ENCODE measurements at places on chromosomes 4 and X. TPM values are rescaled to one million over a fixed set of nuclear protein-coding genes. Genes with fewer than 3 reads are reported as not detected.
A peak's percentile ranks its signal among the peaks of the same experiment; 100 is the strongest.

- H3K36me3 ChIP-seq = no peaks in the 10 kb centered on the region
- DNase-seq = no peak
- H3K27ac ChIP-seq = no peak overlapping the region
- no peaks in the 10 kb centered on the region for H3K27me3 ChIP-seq
Measured at GRCh38 chrX:87663421-87663820, 145.8 kb downstream of the KLHL4 start.

The DUX4 gene
- not detected for total RNA-seq

DNA sequence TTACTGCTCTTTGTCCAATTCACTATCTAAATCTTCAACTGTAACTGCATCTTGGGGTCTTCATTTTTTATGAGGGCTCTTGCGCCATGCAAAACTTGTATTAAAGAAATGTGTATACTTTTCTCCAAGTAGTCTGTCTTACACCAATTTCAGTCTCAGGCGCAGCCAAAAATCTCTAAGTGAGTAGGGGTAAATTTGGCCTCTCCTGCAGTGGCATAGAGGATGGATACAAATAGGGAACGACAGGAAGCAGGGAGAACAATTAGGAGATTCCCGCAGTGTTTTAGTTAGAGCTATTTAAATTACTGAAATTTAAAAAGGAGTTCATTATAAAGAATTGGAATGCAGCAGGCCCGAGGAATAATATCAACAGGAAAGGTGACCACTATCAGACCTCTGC lies 30.2 kb downstream of the DMP1 start:
- H3K4me1 ChIP-seq = no peaks in the 10 kb centered on the region
- peaks cover 5% of the 10 kb centered on the region for H3K27me3 ChIP-seq
- no peak overlapping the region for H3K27ac ChIP-seq
- DNase-seq = no peak

- peaks cover 5% of the 10 kb centered on the region for H3K4me1 ChIP-seq
- H3K4me3 ChIP-seq = no peak overlapping the region
- no peaks in the 10 kb centered on the region for H3K36me3 ChIP-seq
- H3K27me3 ChIP-seq = peaks cover 2% of the 10 kb centered on the region
- DNase-seq = no peak
- H3K27ac ChIP-seq = no peak overlapping the region
Measured at GRCh38 chrX:153375571-153375970, 25.6 kb downstream of the PNMA6E start.

DNA sequence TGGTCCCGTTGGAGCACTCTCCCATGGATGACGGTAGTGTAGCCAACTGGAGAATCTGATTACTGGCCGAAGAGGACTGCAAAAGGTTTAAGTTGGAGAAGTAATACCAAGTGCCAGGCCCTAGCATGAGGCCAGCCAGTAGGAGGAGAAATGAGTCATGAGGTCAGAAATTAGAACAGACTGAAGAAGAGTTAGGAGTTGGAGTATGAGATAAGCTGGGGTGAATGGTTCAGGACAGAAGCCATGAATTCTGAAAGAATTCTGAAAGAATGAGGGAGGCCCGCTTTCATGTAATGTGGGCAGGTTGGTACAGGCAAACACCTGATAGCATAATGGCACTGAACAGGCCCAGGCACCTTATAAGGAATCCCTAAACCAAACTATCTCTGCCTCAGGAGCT lies 18.4 kb upstream of the STK26 start:
- DNase-seq = no peak
- no peak overlapping the region for H3K27ac ChIP-seq
- H3K36me3 ChIP-seq = no peaks in the 10 kb centered on the region
- H3K27me3 ChIP-seq = peaks cover 4% of the 10 kb centered on the region
- no peak overlapping the region for H3K4me3 ChIP-seq
- peaks cover 15% of the 10 kb centered on the region for H3K4me1 ChIP-seq

- no peaks in the 10 kb centered on the region for H3K4me1 ChIP-seq
- H3K4me3 ChIP-seq = no peak overlapping the region
- H3K36me3 ChIP-seq = no peaks in the 10 kb centered on the region
- DNase-seq = no peak
- no peak overlapping the region for H3K27ac ChIP-seq
- peaks cover 4% of the 10 kb centered on the region for H3K27me3 ChIP-seq
Measured at GRCh38 chr4:113384600-113384999, 335.1 kb downstream of the ANK2 start.

DNA sequence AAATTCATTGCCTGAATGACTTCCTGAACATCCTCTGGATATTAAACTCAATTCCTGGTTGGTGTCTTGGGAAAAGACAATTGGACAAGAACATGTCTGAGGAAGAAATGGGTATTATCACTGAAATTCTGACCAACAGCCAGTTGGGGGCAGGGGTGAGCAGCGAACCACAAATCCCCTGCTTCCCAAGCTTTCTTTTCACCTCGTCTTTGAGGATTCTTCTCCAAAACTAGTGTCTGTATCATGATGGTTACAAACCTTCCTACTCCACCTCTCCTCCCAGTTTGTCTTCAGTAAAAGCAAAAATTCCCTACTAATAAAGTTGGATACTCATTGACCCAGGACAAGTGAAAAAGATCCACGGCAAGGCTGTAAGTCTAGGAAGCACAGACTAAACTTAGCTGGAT lies 48.3 kb upstream of the WDR1 start:
- H3K36me3 ChIP-seq = no peaks in the 10 kb centered on the region
- H3K27ac ChIP-seq = no peak overlapping the region
- peak; percentile 28 for DNase-seq
- H3K4me1 ChIP-seq = peaks cover 30% of the 10 kb centered on the region
- H3K27me3 ChIP-seq = no peaks in the 10 kb centered on the region

The PAGE4 gene
- total RNA-seq = not detected

The PGAM4 gene
- total RNA-seq = 0.43 TPM

DNA sequence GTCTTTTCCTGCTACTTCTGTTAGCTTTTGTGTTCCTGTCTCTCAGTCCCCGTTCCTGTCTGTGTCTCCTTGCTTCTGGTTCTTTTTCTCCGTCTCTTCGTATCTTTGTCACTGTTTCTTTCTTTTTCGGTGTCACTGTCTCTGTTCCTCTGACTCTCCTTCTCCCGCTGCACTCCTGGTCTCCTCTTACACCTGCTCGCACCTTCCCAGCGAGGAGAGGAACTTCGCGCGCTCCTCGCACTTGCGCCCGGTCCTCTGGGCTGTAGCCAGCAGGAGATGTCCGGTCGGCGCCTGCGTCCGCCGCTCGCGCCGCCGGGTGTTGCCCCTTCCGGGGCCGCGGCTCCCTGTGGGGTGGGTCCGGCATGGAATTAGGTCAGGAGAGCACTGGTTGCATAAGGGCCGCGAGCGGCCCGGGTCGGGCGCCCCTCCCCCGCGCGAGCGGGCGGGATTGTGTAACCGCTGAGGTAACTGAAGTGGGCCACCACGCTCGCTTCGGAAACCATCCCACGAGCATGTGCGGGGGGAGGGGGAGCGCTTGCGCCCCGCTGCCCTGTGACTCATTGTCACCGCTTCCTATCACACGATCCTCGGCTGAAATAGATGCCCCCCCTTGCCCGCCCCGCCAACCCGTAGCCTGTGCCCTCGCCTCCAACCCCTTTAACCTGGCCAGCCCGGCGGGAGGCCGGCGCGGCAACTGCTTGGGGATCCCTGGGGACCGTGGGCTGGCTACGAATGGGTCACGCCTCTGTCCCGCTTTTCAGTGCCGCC lies 1.6 kb downstream of the LONRF3 start:
- peaks cover 28% of the 10 kb centered on the region for H3K27me3 ChIP-seq
- H3K4me3 ChIP-seq = peak overlapping the region; percentile 77
- peak; percentile 45 for DNase-seq
- H3K36me3 ChIP-seq = no peaks in the 10 kb centered on the region
- peak overlapping the region; percentile 55 for H3K27ac ChIP-seq

The SSX2B gene
- not detected for total RNA-seq

The GRIA3 gene
- total RNA-seq = not detected

The CXCL3 gene
- not detected for total RNA-seq

The GNRHR gene
- not detected for total RNA-seq

The ADGRG2 gene
- total RNA-seq = not detected

DNA sequence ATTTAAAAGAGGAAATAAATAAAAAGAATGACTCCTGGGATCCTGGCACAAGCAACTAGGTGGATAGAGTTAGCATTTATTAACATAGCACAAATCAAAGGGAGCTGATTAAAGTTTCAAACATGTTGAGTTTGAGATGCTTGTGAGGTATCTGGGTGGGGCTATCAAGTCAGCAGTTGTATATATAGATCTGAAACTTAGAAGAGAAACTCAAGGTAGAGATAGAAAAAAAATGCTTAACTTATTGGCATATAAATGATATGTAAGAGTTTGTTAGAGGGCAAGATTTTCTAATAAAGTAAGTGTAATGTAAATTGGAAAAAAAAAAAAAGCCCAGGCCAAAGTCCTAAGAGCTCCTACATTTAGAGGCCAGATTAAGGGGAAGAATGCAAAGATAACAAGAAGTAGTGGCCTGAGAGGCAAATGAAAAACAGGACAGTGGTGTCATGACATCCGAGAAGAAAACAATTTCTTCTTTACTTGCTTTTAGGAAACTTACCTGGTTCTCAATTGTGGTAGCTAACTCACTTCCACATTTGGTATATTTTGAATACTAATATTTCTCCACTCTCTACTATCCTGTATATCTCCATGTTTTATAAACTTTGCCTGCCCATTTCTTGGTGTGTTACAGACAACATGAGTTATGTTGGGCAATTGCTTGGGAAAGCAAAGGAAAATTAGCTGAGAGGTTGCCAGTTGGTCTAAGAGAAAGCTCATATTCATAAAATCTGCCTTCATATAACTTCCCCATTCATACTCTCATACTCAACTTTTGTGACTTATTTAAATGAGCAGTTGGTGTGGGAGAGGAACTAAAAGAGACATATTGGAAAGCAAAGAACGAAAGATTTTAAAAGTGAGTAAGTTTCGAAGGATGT lies 169.2 kb downstream of the PARM1 start:
- no peaks in the 10 kb centered on the region for H3K27me3 ChIP-seq
- H3K36me3 ChIP-seq = no peaks in the 10 kb centered on the region
- no peaks in the 10 kb centered on the region for H3K4me1 ChIP-seq
- H3K27ac ChIP-seq = no peak overlapping the region
- no peak for DNase-seq

- H3K36me3 ChIP-seq = peaks cover 5% of the 10 kb centered on the region
- H3K27me3 ChIP-seq = no peaks in the 10 kb centered on the region
- no peak for DNase-seq
- H3K4me1 ChIP-seq = peaks cover 2% of the 10 kb centered on the region
- no peak overlapping the region for H3K4me3 ChIP-seq
- H3K27ac ChIP-seq = no peak overlapping the region
Measured at GRCh38 chrX:136211766-136212556, 39.2 kb downstream of the MAP7D3 start.

GRCh38 chr4:163554870-163555465 lies 60.5 kb downstream of the TMA16 start:
- peaks cover 26% of the 10 kb centered on the region for H3K4me1 ChIP-seq
- H3K36me3 ChIP-seq = no peaks in the 10 kb centered on the region
- no peak overlapping the region for H3K27ac ChIP-seq
- peaks cover 1% of the 10 kb centered on the region for H3K27me3 ChIP-seq
- H3K4me3 ChIP-seq = no peak overlapping the region
- no peak for DNase-seq

GRCh38 chrX:137847376-137847775 lies 281.4 kb downstream of the ZIC3 start:
- no peaks in the 10 kb centered on the region for H3K27me3 ChIP-seq
- no peak overlapping the region for H3K4me3 ChIP-seq
- no peak overlapping the region for H3K27ac ChIP-seq
- DNase-seq = no peak
- no peaks in the 10 kb centered on the region for H3K4me1 ChIP-seq
- no peaks in the 10 kb centered on the region for H3K36me3 ChIP-seq

The SOX3 gene
- not detected for total RNA-seq

The RNF150 gene
- not detected for total RNA-seq

DNA sequence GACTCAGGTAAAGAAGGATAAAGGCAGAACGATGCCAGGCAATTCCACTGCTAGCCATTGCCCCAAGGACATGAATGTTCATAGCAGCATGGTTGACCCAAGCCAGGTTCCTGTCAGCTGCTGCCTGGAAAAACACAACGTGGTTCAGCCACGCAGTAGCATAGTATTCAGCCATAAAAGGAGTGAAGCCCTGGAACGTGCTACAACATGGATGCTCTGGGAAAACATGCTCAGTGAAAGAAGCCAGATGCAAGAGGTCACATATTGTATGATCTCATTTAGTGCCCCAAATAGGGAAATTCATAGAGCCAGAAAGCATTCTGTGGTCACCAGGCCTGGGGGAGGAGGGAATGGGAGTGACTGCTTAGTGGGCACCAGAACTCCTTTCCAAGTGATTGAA lies 129.8 kb downstream of the GPR143 start:
- H3K36me3 ChIP-seq = peaks cover 6% of the 10 kb centered on the region
- H3K27ac ChIP-seq = no peak overlapping the region
- DNase-seq = no peak
- peaks cover 9% of the 10 kb centered on the region for H3K4me1 ChIP-seq
- H3K27me3 ChIP-seq = no peaks in the 10 kb centered on the region
- H3K4me3 ChIP-seq = no peak overlapping the region

DNA sequence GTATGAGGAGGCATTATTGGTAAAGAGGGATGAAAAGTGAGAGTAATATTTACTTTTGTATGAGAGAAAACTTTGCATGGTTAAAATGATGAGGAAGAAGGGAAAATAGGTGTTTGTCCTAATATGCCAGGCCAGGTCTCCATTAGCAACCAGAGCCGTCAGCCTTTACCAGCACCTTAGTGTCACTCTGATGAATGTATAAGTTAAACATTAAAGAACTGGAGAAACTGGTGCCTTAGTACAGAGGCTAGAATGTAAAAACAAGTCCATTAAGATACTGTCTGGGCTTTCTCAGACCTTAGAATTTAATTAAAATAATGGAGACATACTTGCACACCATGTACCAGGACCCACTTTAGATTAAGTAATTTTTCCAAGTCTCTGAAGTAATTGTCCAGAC lies 222.3 kb downstream of the FAM47A start:
- no peak overlapping the region for H3K4me3 ChIP-seq
- H3K4me1 ChIP-seq = no peaks in the 10 kb centered on the region
- no peaks in the 10 kb centered on the region for H3K36me3 ChIP-seq
- no peak for DNase-seq
- no peak overlapping the region for H3K27ac ChIP-seq
